ENCODE measurements at places on chromosomes 3 and 15.

DNA sequence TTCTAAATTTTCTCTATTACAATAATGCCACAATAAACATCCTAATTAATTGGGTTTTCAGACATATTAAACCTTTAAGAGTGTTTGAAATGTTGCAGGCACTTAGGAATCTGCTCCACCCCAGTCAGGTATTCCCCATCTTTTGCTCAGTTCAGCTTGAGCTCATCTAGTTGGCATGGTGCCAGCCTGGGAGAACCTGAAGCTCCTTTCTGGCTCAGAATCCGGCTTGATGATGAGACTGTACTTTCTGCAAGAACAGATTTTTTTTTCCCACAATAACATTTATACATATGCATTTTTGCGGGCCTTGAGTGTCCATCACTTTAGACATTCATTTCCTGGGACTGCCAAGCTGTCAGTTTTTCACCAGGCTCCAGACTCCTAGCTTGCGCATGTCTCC is 7.7 kb upstream of the OXSR1 start:
- no peak for DNase-seq

GRCh38 chr15:25670025-25670554 is 193.0 kb downstream of the ATP10A start:
- DNase-seq, result peak; percentile 89

GRCh38 chr3:151445273-151446001 is 15.4 kb downstream of the IGSF10 start:
- DNase-seq, result peak; percentile 77

DNA sequence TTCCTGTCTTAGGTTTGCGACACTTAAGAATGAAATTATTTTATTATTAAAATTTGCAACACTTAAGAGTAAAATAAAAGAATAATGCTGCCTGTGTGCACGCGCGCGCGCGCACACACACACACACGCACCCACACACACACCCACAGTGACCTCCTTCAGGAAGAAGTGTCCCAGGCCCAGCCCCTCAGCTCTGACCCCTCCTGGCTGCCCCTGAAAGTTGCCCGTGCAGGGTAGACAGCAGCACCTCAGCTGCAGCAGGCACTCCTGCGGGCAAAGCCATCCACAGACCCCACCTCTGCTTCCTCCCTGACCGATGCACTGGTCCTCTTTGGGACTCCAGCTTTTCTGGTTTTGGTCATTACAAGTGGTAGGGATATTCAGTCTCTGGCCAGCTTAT is 478.2 kb downstream of the NTRK3 start:
- no peak for DNase-seq

DNA sequence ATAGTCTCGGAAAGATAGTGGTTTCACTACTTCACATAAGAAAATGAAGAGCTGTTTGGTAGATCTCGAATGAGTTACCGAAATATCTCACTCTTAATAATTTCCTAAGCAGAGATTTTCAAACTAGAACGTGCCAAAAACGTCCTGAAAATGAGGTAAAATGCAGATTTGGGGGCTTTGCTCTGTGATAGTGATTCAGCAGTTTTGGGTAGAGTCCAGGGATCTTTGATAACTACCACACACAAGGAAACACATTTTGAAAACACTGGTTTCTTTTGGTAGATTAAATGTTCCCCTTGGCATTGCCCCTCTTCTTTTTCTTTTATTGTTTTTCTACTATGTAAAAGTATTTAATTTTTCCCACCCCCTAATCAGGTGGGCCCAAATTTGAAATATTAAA is 125.9 kb downstream of the EBLN2 start:
- no peak for DNase-seq

DNA sequence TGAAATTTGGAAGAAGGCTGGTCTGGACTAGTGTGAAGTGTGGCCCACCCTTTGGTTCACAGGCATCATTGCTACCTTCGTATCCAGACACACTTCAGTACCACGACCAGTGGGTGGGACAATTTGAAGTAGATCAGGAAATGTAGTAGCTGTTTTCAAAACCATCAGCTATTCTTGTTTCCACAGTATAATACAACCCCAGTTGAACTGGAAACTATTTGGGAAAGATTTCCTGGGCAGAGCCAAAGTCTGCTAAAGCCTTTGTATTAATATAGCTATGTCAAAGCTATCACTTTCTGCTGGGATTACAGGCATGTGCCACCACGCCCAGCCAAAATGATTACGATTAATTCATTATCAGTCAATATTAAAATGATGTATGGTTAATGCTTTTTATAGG is 298.8 kb upstream of the RASGRP1 start:
- DNase-seq, result no peak

- DNase-seq, result no peak
Observed at GRCh38 chr3:53862241-53862640, 15.9 kb downstream of the IL17RB start.

DNA sequence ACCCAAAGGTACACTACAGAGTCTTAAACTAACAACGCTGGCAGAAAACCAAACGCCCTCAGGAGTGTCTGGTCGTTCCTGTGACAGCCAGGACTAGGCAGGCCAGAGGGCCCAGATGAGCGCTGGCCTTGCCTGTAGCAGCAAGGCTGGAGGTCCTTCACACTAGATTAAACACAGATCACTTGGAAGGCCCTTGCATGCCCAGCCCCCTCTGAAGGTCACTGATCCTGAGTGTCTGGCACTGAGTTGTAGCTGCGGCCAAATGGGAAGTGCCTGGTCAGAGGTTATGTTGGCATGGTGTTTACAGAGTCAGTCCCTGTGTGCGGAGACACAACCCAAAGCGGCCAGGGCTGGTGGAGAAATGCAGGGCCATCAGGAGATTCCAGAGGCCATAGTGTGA is 58.9 kb downstream of the ZNF621 start:
- no peak for DNase-seq

DNA sequence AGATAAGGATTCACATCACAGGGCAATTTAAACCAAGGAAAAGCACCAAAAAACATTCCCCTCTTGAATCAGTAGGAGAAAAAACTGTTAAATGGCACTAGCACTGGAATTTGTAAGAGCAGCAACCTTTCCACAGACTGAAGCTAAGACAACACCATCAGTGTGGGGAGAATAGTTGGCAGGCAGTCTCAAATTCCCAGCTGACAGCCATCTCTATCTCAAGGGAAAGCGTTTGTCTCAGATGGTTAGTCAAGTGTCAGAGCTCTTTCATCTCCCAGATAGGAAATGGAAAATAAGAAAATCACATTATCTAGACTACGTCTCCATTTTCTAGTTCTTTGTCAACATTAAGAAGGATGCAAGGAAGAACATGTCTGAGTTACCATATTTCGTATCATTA is 228.7 kb downstream of the WDR72 start:
- no peak for DNase-seq

DNA sequence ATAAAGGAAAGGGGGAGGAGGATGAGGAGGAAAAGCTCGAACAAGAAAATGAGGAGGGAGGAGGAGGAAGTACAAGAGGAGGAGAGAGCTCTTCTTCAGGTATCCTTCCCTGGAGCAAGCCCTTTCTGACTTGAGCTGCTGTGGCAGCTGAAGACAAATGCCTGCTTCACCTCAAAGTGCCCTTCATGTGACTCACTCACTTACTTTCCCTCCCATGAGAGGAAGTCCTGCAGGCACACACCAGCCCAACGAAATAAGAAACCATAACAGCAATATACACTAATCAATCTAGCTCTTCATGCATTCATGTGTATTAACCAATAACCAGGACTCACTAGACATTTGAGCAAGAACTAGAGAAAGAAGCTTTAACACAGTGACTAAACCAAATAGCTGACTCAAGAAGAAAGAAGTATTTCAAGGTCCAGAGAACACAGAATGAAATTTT is 251.9 kb downstream of the IGSF11 start:
- no peak for DNase-seq

- no peak for DNase-seq
Observed at GRCh38 chr3:152742368-152743347, 92.3 kb upstream of the P2RY1 start.

DNA sequence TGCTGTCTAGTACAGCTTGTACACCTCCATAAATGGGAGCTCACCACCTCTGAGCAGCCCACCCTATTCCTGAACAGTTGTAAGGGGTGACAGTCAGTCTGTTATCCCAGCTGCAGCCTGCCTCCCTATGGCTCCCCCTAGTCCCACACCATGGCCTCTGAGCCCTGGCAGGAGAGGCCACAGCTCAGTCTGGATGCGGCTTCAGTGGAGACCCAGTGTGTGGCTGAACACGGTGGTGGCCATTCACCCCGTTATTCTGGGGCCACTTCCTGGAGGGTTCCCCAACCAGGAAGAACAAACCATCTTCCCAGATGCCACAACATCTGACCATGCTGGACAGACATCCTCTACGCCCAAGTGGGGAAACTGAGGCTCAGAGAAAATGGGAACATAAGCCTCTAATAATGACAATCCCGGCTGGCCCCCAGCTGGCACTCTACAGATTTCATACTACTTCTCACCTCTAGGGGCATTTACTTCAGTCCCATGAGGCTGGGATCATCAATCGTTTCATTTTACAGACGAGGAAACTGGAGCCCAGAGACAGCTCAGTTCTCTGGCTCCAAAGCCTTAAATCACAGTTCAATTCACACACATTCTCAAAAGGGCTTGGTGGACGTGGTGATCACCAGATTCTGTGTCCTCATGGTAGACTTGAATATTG is 9.2 kb upstream of the GRIP2 start:
- DNase-seq, result no peak

DNA sequence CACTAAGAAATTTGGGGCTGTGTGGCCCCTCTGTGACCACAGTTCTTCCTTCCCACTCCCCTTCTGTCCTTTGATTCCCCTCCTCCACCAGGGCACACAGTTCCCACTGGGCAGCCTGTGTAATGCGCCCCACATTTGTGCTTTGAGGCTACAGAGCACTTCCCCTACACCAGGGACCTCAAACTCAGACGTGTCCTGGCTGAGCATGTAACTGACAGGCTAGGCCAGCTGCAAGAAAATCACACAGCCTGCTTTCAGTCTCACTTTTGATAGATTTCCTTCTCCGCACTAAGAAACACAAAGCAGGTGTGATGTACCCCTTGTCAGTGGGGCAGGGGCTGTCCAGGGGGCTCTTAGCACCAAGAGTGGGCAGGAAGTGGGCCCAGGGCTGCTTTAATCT is 29.6 kb downstream of the PRKCD start:
- DNase-seq, result no peak

GRCh38 chr3:25457671-25458419 is 29.8 kb downstream of the RARB start:
- peak; percentile 39 for DNase-seq

DNA sequence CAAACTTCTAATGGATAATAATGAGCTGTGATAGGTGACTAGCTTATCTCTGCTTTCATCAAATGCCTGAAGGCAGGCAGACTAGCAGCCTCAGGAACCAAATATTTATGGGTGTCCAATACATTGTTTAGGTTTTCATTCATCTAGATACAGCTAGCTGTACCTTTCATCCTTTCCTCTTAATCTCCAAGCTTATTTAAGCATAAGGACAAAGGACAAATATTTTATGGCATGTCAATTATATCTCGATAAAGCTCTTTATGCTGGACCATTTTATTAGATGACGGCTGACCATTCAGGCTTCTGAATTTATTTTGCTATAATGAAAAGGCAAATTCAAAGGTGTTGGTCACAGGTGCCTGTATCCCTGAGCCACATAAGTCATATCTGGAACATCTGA is 16.9 kb downstream of the RBM15B start:
- no peak for DNase-seq

DNA sequence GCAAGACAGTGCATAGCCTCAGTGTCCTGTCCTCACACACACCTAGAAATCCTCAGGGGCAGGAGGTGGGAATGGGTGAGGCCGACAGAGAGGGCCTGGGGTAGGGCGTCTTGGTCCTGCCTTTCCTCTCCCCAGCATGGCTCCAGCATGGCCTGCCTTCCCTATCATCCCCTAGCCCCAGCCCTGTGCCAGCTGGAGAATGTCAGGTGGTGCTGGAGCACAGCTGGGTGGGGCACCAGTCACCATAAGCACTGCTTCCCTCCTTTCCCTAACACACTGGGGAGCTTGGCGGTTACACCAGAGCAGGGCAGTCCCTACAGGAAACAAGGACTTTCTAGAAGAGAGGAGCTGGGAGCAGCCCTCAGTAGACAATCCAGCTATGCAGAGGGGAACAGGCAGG is 236.8 kb downstream of the KLF13 start:
- no peak for DNase-seq

DNA sequence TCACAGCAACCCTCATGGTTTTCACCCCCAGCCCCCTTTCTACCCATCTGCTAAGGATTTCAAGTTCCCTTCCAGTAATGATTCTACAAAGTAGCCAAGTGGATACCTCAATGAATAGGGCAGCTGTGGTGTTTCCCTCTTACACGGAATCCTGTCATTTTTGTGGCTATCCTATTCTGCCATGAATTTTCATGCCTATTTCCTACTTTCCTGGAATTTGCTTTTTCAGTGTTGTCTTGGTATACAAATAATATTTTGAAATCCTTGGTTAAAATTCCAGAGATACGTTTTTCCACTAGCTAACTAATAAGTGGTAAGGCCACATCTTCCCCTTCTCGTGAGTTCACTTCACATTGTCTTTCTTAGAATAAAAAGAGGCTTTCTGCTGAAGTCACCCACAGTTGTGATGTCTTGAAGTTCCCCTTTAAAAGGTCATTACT is 7.5 kb downstream of the ADPRH start:
- peak; percentile 60 for DNase-seq

GRCh38 chr3:157487339-157487738 is 15.9 kb downstream of the VEPH1 start:
- DNase-seq, result no peak

- DNase-seq, result no peak
Observed at GRCh38 chr15:78740904-78741274, 70.4 kb downstream of the ADAMTS7 start.

DNA sequence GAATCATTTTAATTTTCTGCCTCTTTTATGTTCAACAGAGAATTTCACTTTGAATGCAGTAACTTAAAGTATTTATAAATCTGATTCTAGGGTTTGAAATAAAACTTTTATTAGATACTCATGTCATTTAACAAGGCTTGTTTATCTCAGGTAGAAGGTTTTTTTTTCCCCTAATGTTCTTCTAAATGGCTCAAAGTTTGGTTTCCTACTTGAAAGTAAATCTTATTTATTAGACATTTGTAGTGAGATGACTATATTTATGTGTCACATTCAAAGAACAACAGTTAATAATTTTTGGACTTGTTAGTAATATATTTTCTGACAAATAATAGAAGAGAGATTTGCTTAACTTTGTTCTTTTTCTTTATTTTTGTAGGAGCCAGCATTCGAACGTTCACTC is 63.9 kb downstream of the NEO1 start:
- no peak for DNase-seq

GRCh38 chr3:58336135-58336882 is 3.6 kb downstream of the PXK start:
- DNase-seq, result peak; percentile 80

DNA sequence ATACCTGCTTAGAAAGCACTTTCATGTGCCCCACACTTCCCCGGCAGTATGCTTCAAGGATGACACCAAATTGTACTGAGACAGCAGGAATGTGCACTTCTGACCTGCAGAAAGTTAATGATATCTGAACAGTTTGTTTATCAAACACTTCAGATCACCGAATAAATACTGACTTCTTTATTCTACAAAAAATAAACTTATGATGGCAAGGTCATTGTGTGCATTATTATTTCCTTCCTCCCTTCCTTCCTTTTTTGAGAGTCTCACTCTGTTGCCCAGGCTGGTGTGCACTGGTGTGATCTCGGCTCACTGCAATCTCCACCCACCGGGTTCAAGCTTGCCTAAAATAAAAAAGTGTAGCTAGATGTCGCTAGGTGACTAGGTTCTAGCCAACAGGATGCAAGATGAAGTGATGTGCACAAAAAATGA is 80.3 kb downstream of the FAIM start:
- no peak for DNase-seq

- peak; percentile 8 for DNase-seq
Observed at GRCh38 chr15:77542491-77543001, 90.2 kb downstream of the LINGO1 start.

- no peak for DNase-seq
Observed at GRCh38 chr3:13083898-13084297, 10.7 kb upstream of the IQSEC1 start.

All from astrocyte of the spinal cord (primary cell).